ENCODE measurements at places on chromosomes 4 and X. TPM values are rescaled to one million over a fixed set of nuclear protein-coding genes. Genes with fewer than 3 reads are reported as not detected.

DNA sequence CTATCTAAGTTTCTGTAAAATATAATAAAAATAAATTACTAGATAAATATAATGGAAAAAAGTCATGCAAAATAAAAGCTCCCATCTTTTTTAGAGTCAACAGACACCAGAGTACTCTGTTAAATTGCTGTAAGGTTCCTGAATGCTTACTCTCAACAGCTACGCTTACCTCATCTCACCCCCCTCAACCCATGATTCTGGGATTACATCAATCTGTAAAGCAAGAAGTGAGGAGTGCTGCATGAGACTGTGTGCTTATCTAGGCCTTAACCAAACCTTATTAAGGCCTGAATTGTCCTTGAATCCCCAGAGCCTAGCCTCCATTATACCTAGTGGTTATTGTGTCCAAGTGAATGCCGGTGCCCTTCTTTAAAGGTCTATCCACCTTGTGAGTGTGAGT, 735.8 kb downstream of the RPA4 start:
- DNase-seq, result no peak

DNA sequence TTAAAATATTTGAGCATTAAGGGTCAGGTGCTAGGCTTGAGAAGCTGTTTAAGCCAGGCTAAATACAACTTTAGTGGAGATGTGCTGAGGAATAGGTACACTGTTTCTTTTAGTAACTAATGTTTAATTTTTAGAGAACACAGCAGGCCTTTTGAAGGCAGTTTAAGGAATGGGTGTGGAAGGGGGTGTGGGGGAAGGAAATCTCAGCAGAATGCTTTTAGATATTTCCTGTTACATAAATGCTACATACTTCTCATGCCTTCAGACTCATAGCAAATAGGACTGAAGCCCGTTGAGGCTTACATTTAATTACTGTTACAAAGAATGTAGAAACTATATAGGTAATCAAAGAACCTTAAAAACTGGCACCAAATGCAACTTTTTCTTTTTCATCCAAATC, 66.3 kb downstream of the WWC2 start:
- no peak for DNase-seq

- DNase-seq, result no peak
Measured at GRCh38 chrX:143455046-143455445, 62.2 kb downstream of the SPANXN3 start.

- no peak for DNase-seq
Measured at GRCh38 chrX:22012051-22012450, 20.1 kb upstream of the PHEX start.

GRCh38 chr4:144579411-144580030, 66.4 kb upstream of the HHIP start:
- DNase-seq, result no peak

DNA sequence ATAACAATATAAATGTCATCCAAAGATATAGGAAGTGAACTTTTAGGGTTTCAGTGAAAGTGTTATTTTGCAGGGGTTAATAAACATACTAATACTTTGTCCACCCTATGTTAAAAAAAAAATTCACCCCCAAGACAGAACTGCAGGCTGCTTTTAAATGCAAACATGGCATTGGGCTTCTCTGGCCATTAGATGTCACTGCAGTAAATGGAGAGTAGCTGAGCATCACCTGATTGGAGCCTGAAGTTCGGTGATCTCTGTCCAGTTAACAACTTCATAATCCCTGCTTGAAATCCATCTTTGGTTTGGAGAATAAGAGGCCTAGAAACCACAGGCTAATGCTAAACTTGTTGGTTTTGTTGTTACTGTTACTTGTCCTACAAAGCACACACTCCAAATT, 18.7 kb downstream of the SLC25A43 start:
- no peak for DNase-seq

DNA sequence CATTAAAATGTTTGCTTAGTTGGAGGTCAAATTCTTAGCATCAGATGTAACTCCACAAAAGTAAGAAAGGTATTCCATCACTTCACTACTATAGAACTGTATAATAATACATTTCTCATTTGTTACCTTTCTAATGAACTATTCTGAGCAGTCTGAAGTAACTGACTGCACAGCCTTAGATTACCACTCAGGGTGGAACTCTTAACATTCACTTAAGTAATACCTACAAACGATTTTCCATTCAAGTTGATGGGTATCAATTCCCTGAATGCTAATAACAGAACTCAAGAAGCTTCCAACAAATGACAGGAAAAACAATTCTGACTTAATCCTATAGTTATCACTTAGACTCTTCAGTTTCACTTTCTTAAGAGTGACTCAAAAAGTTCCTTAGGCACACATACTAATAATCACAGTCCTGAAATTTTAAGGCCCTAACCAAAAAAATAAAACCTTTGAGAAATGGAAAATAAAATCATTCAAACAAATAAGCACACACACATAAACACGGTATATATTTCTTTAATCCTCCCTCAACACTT, 20.9 kb downstream of the HNRNPD start:
- DNase-seq, result no peak

DNA sequence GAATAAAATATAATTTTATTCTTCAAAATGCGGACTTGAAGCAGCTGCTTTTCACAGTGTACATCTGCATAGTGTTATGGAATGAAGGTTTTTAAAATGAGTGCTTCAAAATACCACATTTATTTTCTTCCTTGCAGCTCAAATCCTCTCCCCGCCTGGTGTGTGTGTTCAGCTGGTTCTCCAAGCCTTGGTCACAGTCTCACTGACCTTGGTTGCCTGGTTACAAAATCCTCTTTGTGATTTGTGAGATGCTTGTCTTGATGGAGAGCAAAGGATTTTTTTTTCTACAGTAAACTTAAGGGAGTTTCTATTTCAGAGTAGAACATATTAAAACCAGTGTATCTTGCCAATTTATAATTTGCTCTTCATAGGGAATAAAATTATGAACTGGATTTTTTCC, 139.2 kb downstream of the PCDH18 start:
- DNase-seq, result peak; percentile 46

GRCh38 chr4:144562019-144562705, 83.8 kb upstream of the HHIP start:
- no peak for DNase-seq

GRCh38 chr4:110005461-110006056, 92.9 kb downstream of the EGF start:
- DNase-seq, result peak; percentile 89

DNA sequence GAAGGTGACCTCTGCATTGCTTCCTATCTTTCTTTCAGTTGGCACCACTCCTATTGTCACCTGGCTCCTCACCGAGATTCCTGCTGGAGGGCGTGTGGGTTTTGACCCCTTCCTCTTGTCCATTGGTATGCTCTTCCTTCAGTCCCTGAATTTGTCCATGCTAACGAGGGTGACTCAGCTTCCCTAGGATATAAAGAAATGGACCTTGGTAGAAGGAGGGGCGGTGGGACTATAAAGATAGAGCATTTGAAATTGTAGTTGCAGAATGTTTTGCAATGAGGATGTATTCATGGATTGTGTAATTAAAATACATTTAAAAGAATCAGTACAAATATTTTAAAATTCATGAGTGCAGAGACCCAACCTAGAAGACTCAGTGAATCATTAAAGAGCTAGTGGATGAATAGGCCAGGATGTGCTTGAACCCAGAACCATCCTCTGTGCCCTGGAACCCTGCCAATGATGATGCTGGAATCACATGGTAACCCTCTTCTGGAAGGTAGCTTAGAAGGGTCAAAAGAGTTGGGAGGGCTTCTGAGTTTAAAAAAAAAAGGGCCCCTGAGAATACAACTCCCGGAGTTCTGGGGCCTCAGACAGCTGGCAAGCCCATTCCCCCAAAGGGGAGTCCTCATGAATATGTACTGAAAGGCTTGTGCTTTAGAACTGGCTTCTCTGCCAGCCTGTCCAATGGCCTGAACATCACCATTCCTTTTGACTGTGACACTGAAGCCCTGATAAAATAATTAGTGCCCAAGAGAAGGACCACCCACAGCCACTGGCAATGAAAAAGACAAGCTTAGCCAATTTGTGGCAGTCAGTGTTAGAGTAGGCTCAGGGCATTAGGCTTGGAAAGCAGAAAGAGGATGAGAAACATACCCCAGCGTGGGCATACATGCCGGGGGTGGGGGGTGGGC, 8.0 kb downstream of the XPNPEP2 start:
- peak; percentile 36 for DNase-seq

GRCh38 chr4:16290681-16291420, 64.6 kb upstream of the TAPT1 start:
- DNase-seq, result peak; percentile 34

GRCh38 chrX:7283741-7284140, 135.8 kb upstream of the PUDP start:
- no peak for DNase-seq

GRCh38 chr4:115334736-115335411, 221.5 kb upstream of the NDST4 start:
- no peak for DNase-seq

GRCh38 chr4:170414360-170414759, 324.6 kb upstream of the AADAT start:
- no peak for DNase-seq

- DNase-seq, result no peak
Measured at GRCh38 chr4:139985401-139985800, 168.6 kb downstream of the MAML3 start.

DNA sequence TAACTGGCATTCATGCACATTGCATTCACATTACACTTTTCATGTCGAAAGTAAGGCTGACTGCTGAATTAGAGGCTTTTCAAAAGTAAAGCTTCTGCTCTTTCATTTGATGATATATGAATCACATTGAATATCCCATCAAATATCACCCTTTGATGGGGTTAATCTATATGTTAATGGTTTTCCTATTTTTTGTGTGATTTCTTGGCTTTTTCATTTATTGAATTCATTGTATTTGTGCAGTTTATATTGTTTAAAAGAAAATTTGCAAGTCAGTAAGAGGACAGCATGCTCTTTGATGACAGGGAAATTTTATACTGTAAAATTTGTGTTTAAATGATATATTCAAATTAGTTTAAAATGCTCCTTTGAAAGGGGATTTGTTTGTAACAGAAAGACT, 344.1 kb downstream of the PCDH10 start:
- no peak for DNase-seq

GRCh38 chr4:96649536-96649935, 809.6 kb downstream of the PDHA2 start:
- no peak for DNase-seq

Gene LIMCH1
- polyA plus RNA-seq, result 61.7 TPM

Gene CITED1
- polyA plus RNA-seq, result 7.8 TPM

Gene ATP8A1
- polyA plus RNA-seq, result 95.4 TPM

Gene CDKL2
- 16.5 TPM for polyA plus RNA-seq

Gene TMPRSS11B
- polyA plus RNA-seq, result 0.06 TPM

Gene ANAPC4
- 38.3 TPM for polyA plus RNA-seq

Gene TLR1
- polyA plus RNA-seq, result 3.7 TPM

Gene GASK1B
- polyA plus RNA-seq, result 41.7 TPM

Gene NIPAL1
- polyA plus RNA-seq, result 1.4 TPM

Gene DMRTC1
- polyA plus RNA-seq, result 1.0 TPM
